ENCODE measurements at places on chromosomes 7 and 10.

DNA sequence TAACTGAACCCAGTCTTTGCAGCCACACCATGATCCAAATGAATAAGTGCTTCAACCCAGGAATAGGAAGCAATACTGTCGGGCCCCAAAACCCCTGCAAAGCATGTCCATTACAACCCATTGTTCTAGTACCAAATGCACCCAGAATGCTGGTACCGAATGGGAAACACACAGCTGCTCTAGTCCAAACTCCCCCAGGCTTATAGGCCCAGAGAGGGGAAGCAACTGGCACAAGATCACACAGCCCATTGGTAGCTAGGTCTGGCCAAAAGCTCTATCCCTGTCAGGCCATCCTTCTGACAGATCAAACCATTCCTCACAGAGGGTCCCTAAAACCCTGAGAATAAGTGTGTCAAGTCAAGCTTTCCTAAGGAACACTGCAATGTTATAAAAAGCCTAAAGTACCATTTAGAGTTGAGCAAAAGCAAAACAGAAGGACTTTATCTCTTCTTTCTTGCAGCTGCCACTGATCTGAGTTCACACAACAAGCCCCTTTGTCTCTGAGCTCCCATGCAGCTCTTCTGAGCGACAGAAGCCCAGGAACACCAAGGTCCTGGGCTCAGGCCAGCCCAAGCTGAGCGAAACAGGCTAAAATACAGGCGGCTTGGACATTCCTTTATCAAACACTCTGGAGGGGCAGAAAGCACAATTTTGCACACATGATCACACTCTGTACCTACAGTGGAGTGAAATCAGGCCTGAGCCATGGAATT, 116.7 kb downstream of the SGMS1 start:
- DNase-seq, result no peak

DNA sequence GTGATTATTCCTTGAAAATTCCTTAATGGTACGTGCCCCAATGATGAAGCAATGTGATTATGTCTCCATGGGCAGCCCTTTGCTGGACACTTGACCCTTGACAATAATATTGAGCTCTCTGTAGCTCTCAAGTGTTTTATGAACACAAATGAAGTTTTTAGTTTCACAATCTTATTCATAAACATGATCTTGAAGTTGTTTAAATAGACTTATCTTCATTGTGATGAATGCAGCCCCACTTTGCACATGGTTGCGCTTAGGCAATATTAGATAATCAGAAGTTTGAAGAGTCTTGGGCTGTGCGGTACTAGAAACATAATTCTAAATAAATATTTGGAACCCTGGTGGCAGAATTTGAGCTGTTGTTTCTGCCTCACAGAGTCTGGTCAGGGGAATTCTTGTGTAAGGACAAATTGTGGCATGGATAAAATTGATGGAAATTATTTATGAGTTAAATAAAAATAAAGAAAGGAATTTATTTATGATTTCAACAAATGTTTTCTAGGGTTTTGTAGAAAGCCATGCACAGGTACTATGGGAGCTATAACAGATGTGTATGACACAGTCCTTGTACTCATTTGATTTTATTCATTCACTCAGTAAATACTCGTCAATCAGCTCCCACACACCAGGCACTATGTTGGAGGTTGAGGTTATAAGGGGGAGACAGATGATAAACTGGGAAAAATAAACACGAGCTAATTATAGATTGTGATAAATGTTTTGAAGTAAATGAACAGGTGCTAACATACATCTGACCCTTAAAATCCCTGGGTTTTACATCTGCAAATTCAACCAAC, 217.9 kb downstream of the GALNT17 start:
- no peak for DNase-seq

DNA sequence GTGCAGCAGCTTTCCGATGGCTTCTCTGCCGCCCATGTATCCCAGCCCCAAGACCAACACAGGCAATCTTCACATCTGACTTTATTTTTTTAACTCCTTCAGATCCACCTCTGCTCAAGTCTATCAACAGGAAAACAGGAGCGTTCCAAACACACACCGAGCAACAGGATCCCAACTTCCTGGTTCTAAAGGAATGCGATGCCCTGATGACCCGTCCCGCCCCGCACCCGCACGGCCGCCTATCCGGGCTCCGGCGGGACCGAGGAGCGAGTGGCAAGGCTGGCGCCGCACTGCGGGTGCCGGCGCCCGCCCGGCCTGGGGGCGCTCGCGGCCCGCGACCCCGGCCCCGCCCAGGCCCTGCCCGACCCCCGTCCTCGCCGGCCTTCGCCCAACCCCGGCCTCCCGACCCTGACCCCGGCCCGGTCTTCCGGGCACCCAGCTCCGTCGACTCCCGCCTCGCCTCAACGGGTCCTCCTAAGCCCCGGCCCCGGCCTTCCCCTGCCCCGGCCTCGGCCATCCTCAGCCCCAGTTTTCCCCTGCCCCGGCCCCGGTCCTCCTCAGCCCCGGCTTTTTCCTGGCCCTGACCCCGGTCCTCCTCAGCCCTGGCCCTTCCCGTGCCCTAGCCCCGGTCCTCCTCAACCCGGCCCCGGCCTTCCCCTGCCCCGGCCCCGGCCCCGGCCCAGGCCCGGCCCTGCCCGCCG, 730 bp downstream of the LARP4B start:
- peak; percentile 29 for DNase-seq

DNA sequence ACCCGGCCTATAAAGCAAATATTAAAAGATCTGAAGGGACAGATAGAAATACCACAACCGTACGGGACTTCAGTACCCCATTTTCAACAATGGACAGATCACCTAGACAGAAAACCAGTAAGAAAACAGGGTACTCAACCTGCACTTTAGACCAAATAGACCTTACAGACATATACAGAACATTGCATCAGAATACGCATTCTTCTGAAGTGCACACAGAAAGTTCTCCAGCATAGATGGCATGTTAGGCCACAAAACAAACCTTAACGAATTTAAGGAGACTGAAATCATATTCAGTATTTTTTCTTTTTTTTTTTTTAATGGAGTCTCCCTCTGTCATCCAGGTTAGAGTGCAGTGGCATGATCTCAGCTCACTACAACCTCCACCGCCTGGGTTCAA, 151.5 kb downstream of the TNS3 start:
- no peak for DNase-seq

DNA sequence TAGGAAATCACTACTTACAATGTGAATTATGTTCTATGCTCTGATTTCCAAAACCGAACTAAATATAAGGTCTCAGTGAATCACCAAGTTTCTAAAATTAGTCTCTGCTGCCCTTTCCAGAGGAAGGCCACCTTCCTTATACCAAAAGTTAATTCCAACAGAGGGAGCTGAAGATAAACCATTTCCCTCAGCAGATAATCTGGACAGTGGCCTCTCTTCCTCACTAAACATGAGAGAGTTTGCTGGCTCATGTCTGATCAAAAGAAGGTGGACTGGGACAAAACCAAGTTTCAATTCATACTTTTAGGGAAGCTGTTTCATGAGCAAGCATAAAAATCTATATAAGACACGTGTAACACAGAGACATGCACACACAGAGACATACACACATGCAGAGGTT, 6.4 kb downstream of the FEZF1 start:
- no peak for DNase-seq

DNA sequence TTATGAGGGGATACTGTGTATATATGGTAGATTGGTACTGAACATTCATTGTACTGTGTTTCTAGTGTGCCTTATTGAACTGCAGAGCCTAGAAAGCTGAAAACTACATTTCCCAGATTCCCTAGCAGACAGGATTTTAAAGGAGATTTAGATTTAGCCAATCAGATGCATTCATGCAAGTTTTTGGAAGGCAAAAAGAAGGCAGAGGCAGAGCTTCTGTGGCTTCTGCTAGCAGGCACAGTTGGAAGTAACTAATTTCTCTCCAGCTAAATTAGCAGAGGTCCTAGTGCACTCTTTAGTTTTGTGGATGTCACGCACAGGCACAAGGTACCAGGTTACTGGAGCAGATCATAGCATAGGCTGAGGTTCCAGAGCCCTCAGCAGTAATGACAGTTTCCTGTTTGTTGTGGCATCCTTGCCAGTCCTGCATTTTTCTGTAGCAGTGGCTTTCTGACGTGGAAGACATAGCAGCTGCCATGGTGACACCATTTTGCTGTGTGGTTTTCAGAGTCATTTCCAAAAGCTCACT, 83.7 kb upstream of the CCDC71L start:
- DNase-seq, result no peak

DNA sequence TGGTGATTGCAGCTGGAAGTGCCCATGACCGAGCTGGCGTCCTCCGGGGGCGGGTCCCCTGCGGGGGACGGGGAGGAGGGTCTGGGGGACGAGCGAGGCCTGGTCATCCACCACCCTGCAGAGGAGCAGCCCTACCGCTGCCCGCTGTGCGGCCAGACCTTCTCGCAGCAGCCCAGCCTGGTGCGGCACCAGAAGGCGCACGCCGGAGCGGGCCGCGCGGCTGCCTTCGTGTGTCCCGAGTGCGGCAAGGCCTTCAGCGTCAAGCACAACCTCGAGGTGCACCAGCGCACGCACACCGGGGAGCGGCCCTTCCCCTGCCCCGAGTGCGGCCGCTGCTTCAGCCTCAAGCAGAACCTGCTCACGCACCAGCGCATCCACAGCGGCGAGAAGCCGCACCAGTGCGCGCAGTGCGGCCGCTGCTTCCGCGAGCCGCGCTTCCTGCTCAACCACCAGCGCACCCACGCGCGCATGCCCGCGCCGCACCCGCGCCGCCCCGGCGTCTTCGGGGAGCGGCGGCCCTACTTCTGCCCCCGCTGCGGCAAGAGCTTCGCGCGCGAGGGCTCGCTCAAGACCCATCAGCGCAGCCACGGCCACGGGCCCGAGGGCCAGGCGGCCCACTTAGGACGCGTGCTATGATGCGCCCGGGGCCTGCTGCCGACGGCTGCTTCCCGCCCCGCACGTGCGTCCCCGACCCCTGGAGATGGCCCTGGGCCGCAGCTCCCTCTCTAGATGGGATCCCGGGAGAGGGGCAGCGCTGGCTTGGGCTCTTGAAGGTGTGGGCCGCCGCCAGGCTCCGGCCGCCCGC, 28.7 kb downstream of the ZNF775 start:
- DNase-seq, result no peak

GRCh38 chr7:25391961-25392587, 163.8 kb upstream of the NPVF start:
- no peak for DNase-seq
